ENCODE measurements at places on chromosomes 2 and 18.

GRCh38 chr2:18752667-18753422 lies 163.5 kb upstream of the NT5C1B start:
- DNase-seq: no peak

DNA sequence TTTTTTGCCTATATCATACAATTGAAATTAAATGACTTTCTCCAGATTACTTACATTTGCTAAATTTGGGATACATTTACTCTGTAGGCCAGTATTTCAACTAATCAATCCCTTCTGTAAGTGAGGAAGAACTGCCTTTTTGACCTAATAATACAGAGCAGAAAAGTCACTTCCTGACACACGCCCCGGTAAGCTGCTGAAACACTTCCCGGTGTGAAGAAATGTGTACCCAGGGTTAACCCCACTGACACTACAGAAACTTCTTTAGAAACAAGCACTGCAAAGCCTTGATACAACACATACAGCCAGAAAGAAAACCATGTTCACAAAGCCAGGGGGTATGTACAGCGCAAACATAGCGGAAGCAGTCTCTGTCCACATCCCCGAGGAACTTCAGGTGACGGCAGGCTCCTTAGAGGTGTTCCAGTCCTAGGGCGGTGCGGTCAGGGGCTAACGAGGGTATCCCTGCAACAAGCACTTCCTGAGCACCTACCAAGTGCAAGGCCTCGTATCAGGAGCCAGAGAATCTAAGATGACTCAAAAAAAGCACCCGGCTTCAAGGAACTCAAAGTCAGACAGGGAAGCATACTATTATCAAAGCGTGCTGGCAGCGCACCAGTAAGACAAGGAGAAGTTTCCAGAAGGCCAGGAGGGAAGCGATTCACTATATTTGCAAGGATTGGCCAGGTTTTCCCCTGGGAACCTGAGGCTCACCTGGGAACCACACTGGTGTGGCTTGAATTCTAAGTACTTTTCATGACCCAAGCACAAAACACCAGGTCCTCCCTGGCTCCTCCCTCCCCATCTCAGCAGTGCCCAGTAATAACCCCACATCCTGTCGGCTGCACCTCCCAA lies 46.6 kb downstream of the ZNF516 start:
- no peak for DNase-seq

- DNase-seq: no peak
Observed at GRCh38 chr2:117335967-117336366, 478.5 kb upstream of the DDX18 start.

GRCh38 chr18:59505356-59505755 lies 146.3 kb upstream of the LMAN1 start:
- DNase-seq: no peak

GRCh38 chr2:54262015-54262765 lies 6.2 kb upstream of the TSPYL6 start:
- DNase-seq: no peak

DNA sequence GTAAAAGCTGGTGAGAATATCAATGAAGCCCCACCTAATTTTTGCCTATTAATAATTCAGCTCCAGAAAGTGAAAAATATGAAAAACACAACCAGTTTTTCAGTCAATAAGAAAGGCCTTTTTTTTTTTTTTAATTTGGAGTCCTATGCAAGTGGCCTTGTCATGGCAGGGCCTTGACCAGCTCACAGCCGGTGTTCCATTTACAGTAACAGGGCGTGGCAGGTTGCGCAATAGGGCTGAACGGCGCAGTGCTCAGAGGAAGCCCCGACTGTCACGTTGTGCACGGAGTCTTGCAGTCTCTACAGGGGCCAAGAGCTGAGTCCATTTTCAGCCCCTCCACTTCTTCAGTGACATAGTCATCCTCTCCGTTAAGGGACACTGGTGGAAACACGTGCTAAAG lies 184.1 kb upstream of the FN1 start:
- DNase-seq: no peak

DNA sequence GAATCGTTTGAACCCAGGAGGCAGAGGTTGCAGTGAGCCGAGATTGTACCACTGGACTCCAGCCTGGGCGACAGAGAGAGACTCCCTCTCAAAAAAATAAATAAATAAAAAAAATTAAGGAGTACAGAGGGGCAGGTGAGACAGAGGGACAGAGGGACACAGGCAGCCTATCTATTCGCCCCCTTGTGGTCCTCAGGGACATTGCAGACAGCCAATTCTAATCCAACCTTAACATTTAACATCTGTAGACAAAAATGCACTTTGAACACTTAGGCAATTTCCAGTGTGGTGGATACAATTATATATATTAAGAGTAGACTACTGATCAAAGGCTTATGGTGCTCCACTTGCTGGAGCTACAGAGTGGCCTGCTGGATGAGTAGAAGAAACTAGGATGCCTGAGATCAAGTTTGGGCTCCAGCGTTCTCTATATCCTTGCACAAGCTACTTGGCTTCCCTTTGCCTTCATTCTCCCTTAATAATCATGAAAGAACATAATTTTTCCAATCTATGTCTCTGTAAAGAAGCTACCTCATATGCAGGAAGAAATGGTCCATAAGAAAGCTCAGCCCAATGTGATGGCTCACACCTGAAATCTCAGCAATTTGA lies 8.2 kb upstream of the SMARCAL1 start:
- DNase-seq: peak; percentile 20

DNA sequence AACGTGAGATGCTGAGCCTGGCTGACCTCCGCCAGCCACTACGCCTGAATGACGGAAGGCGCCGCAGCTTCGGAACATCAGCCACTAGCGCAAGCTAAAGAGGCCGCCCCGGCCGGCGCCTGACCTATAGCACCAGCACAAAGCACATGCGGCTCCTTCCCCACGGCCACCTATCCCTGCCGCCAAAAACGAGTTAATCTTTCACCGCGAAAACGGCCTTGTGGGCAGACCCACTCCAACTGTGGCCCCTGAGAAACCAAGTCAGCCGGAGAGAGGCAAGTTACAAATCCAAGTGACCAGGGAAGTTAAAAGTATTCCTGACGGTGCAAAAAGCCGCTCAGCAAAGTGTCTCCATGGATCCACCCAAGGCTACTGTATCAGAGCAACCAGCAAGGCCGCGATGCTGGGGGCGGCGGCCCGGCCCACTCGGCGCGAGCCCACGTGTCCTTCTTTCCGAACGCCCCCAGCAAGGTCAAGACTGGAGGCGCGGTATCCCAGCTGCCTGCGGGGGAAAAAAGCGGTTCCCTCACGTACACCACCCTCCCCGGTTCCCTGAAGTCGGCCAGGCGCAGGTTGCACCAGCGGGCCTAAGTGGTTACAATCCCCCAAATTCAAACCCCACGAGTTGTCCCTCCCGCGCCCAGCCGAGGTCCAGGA lies 575 bp downstream of the HSPD1 start:
- DNase-seq: no peak

DNA sequence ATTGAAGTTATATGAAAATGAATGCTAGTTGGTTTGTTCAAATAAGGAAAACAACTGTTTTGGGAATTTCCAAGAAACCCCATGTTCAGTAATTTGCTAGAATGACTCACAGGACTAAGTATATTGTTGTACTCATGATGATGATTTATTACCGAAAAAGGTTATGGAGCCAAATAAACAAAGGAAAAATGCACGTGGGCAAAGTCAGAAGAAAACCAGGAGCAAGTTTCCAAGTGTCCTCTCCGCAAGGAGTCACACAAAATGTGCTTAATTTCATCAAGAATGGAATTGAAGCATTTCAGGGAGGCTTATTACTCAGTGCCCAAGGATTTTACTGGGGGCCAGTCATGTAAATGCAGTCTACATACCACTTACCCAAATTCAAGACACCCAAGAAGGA lies 1652.4 kb upstream of the TMEFF2 start:
- DNase-seq: no peak

DNA sequence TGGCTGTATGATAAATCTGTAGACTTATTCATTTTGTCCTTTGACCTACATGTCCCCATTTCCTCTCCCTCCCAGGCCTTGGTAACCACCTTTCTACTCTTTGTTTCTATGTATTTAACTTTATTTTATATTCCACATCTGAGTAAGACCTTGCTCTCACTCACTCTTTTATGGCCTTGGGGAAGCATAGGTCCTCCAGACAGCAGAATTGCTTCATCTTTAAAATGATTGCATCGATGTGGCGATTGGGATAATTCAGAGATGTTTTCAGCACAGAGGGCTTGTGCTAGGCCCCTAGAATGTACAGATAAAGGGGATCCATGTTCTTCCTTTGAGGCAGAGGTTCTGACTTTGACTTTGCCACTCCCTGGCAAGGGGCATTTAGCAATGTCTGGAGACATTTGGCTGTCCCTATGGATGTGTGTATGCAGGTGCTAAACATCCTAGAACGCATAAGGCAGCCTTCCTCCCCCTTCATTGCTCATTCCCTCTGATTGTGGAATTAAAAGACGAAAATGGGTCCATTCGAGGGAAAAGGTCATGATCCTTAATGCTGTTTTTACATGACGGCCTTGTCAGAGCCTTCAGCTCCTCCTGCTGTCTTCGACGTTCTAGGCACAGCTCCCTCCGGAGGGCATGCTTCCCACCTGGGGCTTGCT lies 1.2 kb upstream of the GPR39 start:
- DNase-seq: no peak

GRCh38 chr18:36477776-36478175 lies 180.3 kb downstream of the FHOD3 start:
- DNase-seq: no peak

GRCh38 chr2:106863387-106863786 lies 22.6 kb downstream of the ST6GAL2 start:
- no peak for DNase-seq

DNA sequence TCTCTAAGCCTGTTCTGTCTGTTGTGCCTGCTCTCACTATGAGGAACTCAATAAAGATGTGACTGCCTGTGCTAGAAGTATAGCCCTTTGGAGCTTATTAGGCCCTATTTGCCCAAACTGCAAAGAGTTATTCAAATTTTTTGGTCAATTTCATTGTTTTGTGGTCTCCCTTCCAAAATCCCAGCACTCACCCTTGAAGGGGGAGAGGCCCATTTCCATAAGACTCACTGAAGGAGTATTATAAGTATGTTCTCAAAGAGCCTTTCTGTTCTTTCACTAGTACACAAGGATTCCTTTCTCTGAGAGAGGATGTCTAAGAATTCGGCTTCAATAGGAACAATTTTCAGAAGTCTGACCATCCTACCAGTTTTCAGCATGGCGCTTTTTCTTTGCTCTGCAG lies 641.9 kb upstream of the REG3G start:
- no peak for DNase-seq

- no peak for DNase-seq
Observed at GRCh38 chr2:146807568-146808168, 1037.2 kb upstream of the ACVR2A start.

GRCh38 chr18:49651033-49651432 lies 89.2 kb downstream of the LIPG start:
- DNase-seq: no peak

DNA sequence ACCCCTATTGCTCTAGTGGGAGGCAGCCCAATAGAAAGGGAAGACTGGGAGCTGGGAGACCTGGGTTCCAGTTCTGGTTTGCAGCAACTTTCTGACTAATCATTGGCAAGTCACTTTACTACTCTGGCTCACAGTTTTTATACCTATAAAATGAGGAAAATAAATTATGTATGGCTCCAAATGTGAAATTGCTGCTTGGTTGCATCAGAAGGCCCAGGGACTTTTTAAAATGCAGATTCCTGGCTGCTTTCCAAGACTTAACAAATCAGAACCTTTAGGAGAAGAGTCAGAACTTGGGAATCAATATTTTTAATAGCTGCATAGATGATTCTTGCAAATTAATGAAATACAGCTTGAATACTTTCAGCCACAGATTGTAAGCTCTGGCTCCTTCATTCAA lies 943.9 kb downstream of the EPHA4 start:
- DNase-seq: no peak

- DNase-seq: peak; percentile 75
Observed at GRCh38 chr18:56315363-56315762, 323.0 kb downstream of the TXNL1 start.

- no peak for DNase-seq
Observed at GRCh38 chr2:107418708-107419107, 408.0 kb upstream of the RGPD4 start.

DNA sequence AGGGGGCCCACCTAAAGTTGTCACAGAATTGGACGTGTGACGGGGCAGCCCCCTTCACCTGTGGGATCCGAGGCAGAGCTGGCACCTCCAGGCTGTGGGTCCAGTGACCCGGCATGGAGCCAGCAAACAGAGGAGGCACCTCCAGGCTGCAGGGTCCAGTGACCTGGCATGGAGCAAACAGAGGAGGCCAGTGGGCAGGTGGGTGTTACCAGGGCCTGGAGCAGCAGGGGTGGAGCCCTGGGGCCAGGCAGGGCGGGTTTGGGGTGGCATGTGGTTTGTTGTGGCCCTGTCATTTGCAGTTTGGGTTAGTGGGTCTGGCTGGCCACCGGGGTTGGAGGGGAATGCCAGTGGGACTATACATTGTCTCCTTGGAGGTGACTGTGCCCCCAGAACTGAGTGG lies 68.2 kb downstream of the HPCAL1 start:
- no peak for DNase-seq

DNA sequence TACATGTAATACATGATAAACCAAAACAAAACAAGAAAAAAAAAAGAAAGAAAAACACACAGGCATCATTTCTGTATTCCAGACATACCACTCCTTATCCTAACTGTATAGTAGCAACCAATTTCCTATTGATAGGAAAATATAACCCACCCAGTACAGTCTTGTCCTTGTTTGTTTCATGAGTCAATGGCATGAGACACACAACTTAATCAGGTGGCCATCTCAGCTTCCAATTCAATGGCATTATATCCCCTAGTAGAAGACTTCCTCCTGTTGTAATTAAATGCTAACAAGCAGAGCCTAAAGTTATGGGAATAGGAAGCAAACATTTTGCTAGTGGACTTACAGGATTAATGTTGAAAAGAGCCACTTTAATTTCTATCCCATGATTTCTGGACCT lies 121.0 kb upstream of the NOL4 start:
- DNase-seq: no peak

- DNase-seq: no peak
Observed at GRCh38 chr18:80143881-80144280, 34.8 kb downstream of the ADNP2 start.

DNA sequence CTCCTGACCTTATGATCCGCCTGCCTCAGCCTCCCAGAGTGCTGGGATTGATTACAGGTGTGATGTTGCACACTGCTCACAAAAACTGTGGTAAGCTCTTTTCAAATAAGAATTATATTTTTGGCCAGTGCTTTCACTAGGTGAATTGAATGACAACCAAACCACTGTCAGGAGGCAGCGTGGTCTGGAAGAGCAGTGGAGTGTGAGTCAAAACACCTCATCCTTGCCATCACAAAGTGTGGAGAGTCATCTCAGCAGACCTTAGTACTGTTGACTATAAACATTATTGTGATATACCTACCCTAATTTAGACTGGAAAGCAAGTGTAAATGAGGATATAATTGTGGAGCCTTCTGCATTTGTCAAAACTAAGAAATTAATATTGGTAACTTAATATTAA lies 61.3 kb downstream of the UBE2E3 start:
- no peak for DNase-seq

DNA sequence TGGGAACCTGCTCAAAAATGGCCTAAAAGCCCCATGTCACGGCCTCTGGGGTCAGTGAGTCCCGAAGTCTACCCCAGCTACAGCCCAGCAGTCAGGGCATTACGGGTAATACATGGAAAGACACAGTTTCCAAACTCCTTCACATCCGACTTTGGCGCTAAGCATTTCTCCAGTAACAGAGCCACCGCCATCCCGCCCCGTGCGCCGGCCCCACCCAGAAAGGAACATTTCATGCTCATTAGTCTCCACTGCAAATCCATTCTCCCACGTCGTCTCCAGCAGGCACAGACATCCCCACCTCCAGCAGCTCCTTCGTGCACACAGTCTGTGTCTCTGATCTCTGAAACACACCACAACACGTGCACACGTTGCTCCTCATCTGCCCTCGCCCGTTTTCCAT lies 509.2 kb upstream of the ID2 start:
- no peak for DNase-seq
